ENCODE measurements at places on chromosomes 4 and X.

DNA sequence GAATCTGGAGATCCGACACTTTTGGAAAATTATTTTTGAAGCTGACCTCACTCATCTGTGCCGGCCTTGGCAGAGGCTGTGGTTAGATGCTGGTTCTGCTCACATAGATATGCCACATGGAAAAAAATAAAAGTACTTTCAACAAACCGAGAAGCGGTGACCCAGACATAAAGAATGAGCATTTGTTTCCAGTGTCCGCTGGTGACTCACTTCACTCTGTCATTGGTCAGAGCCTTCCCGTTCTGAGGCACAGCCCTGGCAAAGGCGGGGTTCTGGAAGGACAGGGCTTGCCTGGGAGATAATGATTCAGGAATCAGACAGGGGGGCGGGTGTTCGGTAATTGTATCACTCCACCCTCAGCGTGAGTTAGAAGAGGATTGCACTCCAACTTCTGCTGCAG lies 172.4 kb upstream of the MXRA5 start:
- no peak for DNase-seq

DNA sequence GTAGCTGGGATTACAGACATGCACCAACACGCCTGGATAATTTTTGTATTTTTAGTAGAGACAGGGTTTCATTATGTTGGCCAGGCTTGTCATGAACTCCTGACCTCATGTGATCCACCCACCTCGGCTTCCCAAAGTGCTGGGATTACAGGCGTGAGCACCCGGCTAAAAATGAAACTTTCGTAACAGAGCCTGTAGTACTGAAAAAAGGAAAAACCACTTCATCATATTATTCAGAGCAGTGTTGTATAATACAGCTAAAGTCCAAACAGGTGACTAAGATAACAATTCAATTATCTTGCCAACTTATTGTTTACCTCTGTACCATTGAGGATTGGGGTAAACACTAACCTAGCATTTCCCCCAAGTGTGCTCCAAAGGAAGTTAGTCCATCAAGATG lies 43.9 kb upstream of the HPRT1 start:
- no peak for DNase-seq

GRCh38 chrX:135541351-135541750 lies 20.9 kb downstream of the INTS6L start:
- no peak for DNase-seq

DNA sequence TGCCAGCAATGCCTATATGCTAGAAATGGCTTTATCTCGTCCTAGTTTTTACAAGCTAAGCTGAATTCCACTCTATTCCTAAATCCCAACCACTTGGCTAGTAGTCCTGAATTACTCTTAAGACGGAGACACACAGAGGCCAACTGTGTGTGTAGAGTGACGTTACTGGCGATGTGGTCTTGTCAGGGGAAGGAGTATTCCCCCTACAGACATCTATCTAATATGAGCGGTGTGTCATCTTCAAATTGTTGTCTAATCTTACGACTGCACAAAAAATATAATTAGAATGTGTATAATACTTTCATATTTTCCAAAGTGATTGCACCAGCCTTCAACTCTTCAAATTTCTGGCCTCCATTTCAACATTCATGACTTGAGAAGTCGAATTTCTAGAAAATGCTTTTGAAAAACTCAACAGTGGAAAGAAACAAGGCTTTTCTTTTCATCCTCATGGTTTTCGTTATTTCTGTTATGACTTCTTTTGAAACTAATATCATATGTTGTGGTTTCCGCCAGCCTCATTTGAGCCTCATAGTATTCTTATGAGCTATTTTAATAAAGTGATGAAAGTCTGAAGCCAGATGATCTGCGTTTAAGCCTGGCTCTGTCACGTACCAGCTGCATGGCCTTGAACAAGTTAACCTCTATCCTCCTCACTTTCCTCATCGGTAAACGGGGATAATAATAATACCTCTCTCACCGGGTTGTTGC lies 132.3 kb downstream of the SOWAHB start:
- DNase-seq = no peak

- DNase-seq = no peak
These were observed 274.3 kb upstream of the IL1RAPL1 start for GRCh38 chrX:28312965-28313364.

- no peak for DNase-seq
These were observed 595 bp downstream of the KLHL34 start for GRCh38 chrX:21657318-21658151.

DNA sequence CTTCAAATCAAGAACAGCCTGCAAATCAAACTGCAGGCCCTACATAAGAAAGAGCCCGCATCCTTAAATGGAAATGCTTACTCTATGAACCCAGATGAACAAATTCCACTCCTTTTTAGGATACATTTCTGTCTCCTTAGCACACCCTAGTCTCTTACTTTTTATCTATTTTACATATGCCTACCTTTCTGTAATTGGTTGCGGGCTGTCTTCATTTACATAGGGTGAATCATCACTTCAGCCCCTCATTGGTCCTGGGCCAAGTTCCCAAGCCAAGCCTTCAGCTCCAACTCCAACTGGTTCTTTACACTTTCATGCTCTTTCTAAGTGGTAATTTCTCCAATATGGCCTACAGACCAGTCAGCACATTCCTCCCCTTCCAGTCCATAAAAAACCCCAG lies 219.3 kb downstream of the TRAM1L1 start:
- no peak for DNase-seq
